ENCODE measurements at places on chromosomes 7 and 10.

DNA sequence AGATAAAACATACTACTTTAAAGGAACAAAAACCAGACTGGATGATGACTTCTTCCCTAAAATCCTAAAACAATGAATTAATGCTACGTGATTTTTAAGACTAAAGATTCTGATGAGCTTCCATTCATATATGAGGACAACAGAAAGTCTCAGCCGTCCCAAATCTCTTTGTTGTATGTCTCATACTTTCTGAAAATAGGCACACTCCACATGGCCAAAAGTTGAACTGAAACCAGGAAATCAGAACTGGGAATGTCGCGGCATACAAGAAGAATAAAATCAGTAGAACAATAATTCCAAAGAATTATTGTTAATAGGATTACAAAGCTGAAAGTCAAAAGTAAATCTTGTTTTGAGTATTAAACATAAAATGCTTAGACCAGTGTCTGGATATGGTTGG, 195.4 kb upstream of the GHITM start:
- DNase-seq, result no peak

DNA sequence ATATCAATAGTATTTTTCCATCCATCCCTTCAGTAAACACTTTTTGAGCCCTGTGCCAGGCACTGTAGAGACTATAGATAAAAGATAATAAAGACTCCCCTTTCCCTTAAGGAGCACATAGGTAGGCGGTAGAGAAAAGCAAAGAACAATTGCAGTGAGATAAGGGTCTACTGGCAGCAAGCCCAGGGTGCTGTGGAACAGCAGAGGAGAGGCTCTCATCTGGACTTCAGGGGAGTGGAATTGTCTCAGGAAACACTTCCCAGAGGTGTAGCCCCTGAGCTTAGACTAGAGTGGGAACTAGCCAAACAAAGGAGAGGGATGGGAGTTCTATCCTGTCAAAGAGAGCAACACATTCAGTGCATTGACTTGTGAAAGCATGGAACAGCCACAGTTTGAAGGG, 102.0 kb downstream of the NRF1 start:
- DNase-seq, result no peak

GRCh38 chr7:5629941-5630340, 151.5 kb downstream of the RNF216 start:
- peak; percentile 62 for DNase-seq

- no peak for DNase-seq
Observed at GRCh38 chr10:92222603-92223262, 68.1 kb downstream of the CPEB3 start.

DNA sequence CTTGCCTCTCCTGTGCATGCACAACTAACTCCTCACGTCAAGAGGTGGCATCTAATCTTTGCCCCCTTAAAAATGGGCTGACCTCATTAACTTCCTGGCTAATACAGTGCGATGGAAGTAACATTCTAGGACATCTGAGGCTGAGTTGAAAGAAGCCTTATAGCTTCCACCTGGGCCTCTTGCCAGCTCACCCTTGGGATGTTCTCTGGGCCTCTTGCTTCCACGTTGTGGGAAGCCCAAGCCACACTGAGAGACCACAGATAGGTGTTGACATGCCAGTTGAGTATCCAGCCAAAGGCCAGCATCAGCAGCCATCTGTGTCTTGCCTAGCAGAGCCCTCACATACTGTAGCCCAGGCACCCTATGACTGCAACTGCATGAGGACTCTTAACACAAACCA, 60.8 kb upstream of the GDF10 start:
- DNase-seq, result no peak

DNA sequence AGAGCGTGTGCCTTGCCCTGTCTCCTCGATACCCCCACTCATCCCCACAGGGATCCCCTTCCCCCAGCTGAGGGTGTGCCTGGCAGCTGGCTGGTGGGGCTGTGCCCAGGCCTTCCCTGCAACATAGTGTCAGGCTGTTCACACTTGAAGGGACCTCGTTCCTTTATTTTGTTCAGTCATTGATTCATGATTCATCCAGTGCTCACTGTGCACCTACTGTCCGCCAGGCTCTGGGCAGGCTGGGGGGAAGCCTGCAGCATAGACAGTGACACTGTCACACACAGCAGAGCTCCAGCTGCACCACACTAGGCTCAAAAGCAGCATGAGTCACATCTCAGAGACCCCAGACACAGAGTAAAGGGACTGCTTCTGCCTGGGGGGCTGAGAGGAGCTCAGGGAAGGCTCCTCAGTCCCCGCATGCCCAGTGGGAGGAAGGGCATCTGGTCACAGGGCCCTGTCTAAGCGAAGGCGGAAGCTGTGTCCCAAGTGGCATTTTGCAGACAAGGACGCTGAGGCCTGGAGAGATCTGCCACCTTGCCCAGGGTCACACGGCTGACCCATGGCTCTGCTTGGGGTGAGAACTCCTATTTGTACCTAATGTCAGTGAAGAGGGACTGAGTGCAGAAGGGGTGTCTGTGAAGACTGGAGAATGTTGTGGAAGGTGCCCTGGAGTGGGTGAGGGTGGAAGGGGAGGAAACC, 27.9 kb downstream of the CDH23 start:
- DNase-seq, result no peak

Measured in H4 (cell line).